ENCODE measurements at places on chromosomes 3 and 15.

DNA sequence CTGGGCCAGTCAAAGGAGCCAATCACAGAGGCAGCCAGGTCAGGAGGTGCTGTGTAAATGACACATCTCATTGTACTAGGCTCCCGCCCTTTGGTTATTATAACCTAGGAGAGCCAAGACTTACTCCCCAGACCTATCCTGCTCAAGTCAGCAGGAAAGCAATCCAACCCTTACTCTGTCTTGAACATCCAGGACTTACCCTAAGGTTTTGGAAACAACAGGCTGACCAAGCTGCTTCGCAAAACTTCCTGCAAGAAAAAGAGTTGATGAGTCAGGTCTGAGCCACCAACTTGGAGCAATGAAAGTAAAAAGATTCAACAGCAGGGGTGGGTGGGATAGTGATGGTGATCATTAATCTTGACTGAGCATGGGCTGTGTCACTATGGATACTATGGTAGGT lies 144.4 kb downstream of the MYLK start:
- no peak for DNase-seq

DNA sequence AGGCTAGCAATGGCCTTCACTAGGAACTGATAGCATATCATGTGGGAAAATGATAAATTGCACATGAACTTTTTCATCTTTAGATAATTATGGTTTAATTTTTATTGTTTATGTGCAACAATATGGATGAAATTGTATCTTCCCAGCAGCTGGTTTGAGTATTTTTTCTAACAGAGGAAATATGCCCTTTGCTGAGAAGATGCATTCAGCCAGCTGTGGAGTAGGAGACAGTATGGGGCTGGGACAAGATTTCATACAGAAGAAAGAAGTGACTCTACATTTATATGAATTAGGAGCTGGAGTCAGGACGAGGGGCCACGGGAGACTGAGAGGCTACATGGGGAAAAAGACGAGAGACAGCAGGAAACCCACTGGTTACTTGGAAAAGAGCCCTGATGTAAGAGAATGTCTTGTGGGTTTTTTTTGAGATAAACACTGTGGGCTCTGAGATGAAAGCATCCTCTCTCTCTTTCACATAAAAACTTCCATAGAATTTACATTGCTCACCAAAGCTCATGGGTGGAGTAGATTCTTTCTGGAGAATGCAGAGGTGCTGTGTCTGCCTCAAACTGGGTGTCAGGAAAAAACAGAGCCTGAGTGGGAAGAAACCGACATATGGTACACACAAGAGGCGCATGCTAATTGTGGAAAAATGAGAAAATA lies 115.2 kb upstream of the PDZRN3 start:
- DNase-seq = no peak

DNA sequence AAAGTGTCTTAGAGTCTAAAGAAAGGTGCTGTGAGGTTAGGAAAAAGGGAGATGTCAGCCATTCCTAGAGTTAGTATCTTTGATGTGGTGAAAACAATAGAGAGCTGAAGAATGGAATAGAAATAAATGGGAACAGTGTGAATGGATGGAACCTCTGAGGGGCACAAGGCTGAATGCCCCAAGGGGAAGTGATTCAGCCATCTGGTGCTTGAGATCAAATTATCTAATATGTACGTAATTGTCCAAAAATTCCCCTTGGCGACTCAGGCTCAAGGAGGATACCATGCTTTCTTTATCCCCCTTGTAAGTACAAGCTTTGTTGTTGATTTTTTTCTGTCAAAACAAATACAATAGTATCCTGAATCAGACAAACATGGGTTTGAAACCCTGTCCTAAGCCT lies 361.6 kb downstream of the LSAMP start:
- no peak for DNase-seq

- no peak for DNase-seq
Observed at GRCh38 chr3:77411334-77411733, 371.4 kb downstream of the ROBO2 start.

- no peak for DNase-seq
Observed at GRCh38 chr3:55505776-55506175, 18.7 kb upstream of the WNT5A start.

DNA sequence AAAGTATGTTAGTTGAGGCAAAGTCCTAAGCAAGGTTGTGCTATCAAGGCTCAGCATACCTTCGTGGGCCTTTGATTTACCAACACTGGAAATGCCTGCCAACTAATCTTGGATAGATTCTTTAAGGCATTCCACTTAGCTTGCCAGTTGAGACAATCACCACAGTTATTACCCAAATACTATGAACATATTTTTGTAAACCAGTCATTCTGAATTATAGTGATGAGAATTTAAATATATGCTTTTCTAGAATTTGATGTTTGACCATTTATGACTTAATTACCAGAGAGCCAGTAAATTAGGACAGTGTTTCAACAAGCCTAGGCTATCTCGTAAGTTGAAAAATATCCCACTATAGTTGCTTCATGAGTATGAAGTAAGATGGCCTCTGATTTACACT lies 15.5 kb downstream of the TRIM59 start:
- no peak for DNase-seq

DNA sequence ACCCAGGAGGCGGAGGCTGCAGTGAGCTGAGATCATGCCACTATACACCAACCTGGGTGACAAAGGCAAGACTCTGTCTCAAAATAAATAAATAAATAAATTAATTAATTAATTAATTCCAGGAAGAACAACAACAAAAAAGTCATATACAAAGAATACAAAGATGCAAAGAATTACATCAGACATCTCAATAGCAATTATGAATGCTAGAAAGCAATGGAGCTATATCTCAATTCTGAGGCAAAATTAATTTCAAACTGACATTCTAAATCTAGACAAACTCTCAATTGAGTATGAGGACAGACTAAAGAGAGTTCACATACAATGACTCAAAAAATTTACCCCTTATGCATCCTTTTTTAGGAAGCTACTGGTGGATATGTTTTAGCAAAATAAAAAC lies 69.6 kb upstream of the CTNNB1 start:
- DNase-seq = no peak

- DNase-seq = no peak
Observed at GRCh38 chr3:99962703-99963102, 145.0 kb downstream of the CMSS1 start.

GRCh38 chr3:10928407-10928960 lies 64.1 kb upstream of the SLC6A1 start:
- DNase-seq = no peak
